ENCODE measurements at places on chromosomes 16 and 17. TPM values are rescaled to one million over a fixed set of nuclear protein-coding genes. Genes with fewer than 3 reads are reported as not detected.

Gene MT1M
- not detected for total RNA-seq

Gene CACNG4
- not detected for total RNA-seq

Gene RAPGEFL1
- total RNA-seq, result 6.2 TPM

Gene MYH2
- not detected for total RNA-seq

Gene CNGB1
- not detected for total RNA-seq

Gene GPR139
- total RNA-seq, result not detected

Gene ZPBP2
- total RNA-seq, result 0.19 TPM

Gene ZFP3
- total RNA-seq, result 2.2 TPM

Gene WWOX
- 19.9 TPM for total RNA-seq

Gene CCL8
- not detected for total RNA-seq

Gene PROCA1
- total RNA-seq, result 4.5 TPM

Gene BAIAP3
- 1.0 TPM for total RNA-seq

Gene GDPD3
- total RNA-seq, result 6.1 TPM

Gene GNG13
- not detected for total RNA-seq

Gene DLX3
- not detected for total RNA-seq

Gene ACE
- 0.26 TPM for total RNA-seq

Gene FBXO39
- 0.27 TPM for total RNA-seq

Gene ELMO3
- total RNA-seq, result 4.6 TPM

Gene SRL
- not detected for total RNA-seq

Gene SPHK1
- 11.7 TPM for total RNA-seq

Gene DOK4
- total RNA-seq, result 5.7 TPM

Gene KRT23
- total RNA-seq, result not detected

Gene C16orf89
- total RNA-seq, result not detected

Gene ALDH3A1
- not detected for total RNA-seq

Gene RTN4RL1
- 0.11 TPM for total RNA-seq

Gene CALB2
- not detected for total RNA-seq

Gene SLC22A31
- 0.49 TPM for total RNA-seq

Gene FTSJ3
- total RNA-seq, result 52.1 TPM

Gene KRTAP1-4
- not detected for total RNA-seq

Gene MMP2
- total RNA-seq, result not detected

Gene HCRT
- not detected for total RNA-seq

Gene NKD1
- total RNA-seq, result 3.1 TPM

Gene MT4
- not detected for total RNA-seq

Gene CPNE7
- 17.3 TPM for total RNA-seq

Data from activated CD4-positive, alpha-beta T cell treated with anti-CD3 and anti-CD28 coated beads for 36 hours (primary cell).